ENCODE measurements at places on chromosomes 2 and 18.

GRCh38 chr2:12652723-12653122 is 64.0 kb upstream of the TRIB2 start:
- no peak for DNase-seq

DNA sequence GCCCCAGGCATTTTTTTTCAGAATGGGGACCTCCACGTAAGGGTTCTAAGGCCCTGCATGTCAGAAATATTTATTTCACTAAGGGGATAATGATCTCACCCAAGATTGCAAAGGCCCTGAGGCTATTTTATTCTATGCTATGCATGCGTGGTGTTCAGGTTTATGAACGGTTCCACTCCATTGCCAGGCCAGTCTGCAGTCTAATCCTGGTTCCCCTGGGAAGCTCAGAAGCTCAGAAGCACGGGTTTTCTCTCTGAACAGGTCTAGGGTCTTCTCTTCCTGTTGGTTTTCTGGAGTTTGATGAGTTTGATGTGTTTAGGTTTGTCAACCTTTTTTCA is 256.4 kb upstream of the PXDN start:
- DNase-seq, result no peak

DNA sequence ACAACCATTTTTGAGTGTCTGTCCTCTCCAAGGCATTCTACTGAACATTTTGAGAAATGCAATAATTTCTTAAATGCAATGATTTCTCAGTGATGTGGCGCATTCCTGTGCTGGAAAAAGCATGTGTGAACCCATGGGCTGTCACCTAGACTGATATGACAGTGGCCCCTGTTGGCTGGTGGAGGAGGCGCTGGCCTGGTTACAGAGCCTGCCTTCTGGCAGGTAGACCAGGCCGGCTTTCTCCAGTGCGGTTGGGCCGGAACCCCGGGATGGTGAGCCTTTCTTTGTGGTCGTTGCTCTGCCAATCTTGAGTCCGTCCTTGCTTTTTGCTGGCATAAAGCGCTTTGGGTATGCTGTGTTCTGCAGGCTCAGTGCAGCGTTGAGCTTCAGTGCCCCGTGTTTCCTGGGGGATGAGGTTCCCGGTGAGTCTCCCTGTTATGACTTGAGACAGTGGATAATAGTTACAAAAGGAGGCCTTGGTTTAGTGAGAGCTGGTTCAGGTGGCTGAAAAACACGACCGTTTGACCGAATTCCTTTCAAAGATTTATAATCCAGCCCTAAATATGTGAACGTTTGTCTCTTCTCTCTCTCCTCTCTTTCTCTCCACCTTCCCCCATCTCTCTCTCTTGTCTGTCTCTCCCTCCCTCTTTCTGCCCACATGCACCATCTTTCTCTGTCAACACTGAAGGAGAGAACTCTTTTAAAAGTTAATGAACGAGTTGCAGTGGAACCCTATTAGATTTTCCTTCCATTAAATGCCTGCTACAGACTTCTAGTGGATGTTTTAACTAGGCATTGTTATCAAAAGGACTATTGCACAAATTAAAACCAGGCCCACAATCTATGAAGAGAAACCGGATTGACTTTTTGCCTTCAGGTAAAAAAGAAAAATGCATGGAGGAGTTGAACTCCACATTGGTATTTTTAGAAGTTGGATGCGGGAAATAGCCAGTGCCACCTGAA is 34.0 kb downstream of the TSHZ1 start:
- no peak for DNase-seq

DNA sequence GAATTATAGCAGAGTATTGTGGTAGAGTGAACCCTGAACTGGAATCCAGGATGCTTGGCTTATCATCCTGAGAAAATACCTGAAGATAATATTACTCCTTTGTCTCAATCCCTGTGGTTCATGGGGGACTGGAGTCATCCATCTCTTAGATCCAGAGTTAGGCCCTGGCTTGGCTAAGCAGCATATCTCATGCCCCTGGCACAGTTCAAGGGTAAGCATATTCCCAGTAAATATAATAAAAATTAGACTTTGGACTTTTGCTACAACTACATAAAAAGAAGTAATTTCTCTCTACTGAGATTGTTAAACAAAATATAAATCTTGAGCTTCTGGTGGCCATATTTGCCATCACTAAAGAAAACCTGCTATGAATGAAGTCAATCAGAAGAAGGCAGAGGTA is 47.7 kb upstream of the STK39 start:
- DNase-seq, result no peak
